ENCODE measurements at places on chromosomes 1 and 21.

GRCh38 chr1:13945856-13946255 lies 245.9 kb downstream of the PRDM2 start:
- no peak for DNase-seq

GRCh38 chr1:207430602-207431001 lies 23.5 kb upstream of the CR2 start:
- DNase-seq, result no peak

- no peak for DNase-seq
These were observed 17.6 kb upstream of the KCNQ4 start for GRCh38 chr1:40766017-40766416.

GRCh38 chr1:98388441-98388840 lies 273.1 kb upstream of the SNX7 start:
- DNase-seq, result no peak

GRCh38 chr1:178962853-178963711 lies 62.6 kb upstream of the FAM20B start:
- no peak for DNase-seq

DNA sequence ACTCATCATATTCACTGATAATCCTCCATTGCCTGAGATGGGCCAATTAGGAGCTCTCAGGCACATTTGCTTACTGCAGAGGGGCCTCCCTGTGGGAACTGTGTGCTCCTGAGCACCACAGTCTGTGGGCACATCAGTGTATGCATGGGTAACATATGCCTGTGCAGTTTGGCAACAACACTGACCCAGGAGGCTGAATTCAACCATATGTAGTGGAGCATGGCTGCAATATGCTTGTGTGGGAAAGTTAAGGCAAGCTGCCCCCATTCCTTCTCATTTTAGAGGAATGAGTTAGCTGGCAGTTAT lies 11.8 kb upstream of the FMOD start:
- DNase-seq, result no peak

DNA sequence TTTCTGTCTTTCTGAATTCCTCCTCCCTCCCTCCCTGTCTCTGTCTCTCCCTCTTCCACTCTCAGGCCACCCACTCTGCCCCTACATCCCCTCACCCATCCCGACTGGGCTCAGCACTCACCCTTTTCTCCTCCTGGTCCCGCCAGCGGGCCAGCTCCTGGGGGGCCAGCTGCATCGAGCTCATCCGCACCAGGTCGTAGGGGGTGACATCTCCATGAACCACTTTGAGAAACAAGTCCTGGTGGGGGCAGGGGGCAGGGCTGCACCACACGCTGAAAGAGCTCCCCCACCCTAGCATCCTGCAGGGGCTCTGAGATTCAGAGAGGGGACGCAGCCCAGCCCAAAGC lies 17.8 kb downstream of the SPOCD1 start:
- DNase-seq, result no peak

DNA sequence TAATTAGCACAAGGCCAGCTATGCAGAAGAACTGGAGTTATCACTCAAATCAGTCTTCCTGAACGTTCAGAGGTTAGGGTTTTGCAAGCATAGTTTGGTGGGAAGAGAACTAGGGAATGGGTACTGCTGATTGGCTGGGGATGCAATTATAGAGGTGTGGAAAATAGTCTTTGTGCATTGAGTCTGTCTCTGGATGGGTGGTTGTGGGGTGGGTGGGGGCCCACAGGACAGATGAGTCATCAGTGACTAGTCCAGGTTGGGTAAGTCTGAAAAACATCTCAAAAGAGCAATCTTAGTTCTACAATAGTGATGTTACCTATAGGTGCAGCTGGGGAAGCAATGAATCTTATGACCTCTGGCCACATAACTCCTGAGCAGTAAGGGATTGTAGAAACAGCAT lies 89.7 kb upstream of the HMCN1 start:
- DNase-seq, result no peak

GRCh38 chr1:221809091-221810029 lies 67.5 kb upstream of the DUSP10 start:
- DNase-seq, result no peak

GRCh38 chr1:247102381-247102780 lies 1.8 kb downstream of the ZNF669 start:
- DNase-seq, result no peak
